ENCODE measurements at places on chromosomes 5 and 9.

DNA sequence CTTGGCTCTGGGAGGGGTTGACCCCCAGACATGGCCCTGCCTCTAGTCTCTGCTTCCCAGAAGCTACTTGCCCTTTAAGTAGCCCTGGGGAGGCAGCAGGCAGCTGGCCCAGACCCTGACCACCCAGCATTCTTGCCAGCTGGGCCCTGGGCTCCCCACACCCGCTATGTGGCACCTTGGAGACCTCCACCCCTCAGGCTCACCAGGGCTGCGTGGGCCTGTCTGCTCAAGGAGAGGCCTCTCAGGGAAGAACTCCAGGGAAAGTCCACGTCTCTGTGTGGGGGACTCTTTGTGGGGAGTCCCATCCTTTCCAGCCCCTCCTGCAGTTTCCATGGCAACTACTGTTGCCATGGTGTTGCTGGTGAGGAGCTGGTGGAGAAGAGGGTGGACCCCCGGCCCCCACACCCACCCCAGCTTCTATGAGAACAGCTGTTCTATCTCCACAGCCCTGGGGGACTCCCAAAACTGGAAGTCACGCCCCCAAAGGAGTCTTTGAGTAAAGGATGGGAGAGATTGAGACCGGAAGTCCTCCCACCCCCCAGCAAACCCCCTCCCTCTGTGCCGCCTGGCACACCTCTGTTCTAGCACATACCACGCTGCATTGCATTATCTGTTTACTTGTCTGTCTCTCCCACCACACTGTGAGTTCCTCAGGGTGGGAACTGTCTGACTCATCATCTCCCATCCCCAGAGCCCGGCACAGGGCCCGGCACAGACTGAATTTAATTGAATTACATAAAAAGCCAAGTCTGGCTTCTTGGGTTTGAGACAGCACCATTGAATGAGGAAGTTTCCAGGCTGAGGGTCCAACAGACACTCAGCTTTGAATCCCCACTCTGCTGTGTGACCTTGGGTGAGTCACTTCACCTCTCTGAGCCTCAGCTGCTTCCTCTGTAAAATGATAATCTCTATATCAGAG lies 12.6 kb downstream of the DNM1 start:
- DNase-seq: no peak

DNA sequence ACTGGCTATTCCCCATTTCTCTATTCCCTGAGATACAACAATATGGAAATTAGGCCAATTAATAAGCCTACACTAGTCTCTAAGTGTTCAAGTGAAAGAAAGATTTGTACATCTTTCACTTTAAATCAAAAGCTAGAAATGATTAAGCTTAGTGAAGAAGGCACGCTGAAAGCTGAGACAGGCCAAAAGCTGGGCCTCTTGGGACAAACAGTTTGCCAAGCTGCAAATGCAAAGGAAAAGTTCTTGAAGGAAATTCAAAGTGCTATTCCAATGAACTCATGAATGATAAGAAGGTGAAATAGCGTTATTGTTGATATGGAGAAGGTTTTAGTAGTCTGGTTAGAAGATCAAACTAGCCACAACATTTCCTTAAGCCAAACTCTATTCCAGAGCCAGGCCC lies 256.2 kb downstream of the ZSWIM6 start:
- DNase-seq: no peak

GRCh38 chr9:133456409-133456808 lies 3.4 kb upstream of the CACFD1 start:
- no peak for DNase-seq

- no peak for DNase-seq
These were observed 90.8 kb upstream of the IRX4 start for GRCh38 chr5:1973391-1974013.

- no peak for DNase-seq
These were observed 73.4 kb downstream of the FBXO38 start for GRCh38 chr5:148457183-148457620.

- no peak for DNase-seq
These were observed 17.1 kb upstream of the FAM81B start for GRCh38 chr5:95374061-95374460.

- no peak for DNase-seq
These were observed 31.4 kb upstream of the PSD2 start for GRCh38 chr5:139763930-139764791.

DNA sequence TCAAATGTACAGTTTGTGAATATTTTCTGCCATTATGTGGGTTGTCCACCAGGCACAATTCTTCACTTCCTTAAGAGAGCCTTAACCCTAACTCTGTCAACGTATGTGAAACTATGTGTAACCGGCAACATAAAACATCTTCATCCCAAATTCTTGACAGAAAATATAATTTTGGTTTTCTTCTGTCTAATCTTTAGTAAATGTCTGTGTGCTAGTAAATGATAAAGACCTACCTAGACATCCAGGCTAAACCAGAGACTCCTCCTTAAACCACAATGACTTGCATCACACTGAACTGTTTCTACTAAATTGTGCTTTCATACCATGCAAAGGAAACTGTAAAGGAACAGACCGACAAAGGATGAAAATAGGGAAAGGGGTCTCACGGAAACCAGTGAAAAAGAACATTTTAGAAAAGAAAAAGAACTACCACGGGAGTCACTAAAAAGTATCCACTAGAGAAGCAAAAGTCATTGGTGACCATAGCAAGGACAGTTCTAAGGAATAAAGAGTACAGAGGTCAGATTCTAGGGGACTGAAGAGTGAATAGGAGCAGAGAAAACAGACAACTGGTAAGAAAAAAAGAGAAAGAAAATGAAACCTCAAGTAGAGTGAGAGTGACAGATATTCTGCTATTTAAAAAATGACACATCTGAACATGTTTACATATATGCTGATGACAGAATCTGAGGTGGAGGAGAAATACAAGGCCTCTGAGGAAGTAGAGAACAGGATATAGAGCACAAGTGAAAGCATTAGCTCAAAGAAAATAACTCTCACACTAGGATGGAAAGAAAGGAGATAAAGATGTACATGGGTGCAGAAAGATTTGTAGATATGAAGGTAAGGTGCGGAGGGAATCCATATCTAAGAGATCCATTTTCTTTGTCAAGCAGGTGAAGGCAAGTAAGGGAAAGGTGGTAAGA lies 49.4 kb downstream of the FNIP1 start:
- DNase-seq: no peak

- no peak for DNase-seq
These were observed 43.9 kb downstream of the F2RL2 start for GRCh38 chr5:76579166-76579937.

GRCh38 chr9:114538241-114538640 lies 33.0 kb upstream of the WHRN start:
- DNase-seq: no peak

- DNase-seq: no peak
These were observed 49.5 kb upstream of the RETREG1 start for GRCh38 chr5:16666130-16666882.

DNA sequence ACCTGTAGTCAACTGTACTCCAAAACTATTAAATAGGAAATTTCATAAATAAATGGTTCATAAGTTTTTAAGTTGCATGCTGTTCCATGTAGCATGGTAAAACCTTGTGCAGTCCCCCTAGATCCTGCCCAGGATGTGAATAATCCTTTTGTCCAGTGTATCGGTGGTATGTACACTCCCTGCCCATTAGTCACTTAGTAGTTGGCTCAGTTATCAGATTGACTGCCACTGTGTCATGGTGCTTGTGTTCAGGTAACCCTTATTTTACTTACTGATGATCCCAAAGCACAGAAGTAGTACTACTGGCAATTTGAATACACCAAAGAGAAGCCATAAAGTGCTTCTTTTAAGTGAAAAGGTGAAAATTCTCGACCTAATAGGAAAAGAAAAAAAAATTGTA lies 134.2 kb downstream of the RNF180 start:
- DNase-seq: no peak

DNA sequence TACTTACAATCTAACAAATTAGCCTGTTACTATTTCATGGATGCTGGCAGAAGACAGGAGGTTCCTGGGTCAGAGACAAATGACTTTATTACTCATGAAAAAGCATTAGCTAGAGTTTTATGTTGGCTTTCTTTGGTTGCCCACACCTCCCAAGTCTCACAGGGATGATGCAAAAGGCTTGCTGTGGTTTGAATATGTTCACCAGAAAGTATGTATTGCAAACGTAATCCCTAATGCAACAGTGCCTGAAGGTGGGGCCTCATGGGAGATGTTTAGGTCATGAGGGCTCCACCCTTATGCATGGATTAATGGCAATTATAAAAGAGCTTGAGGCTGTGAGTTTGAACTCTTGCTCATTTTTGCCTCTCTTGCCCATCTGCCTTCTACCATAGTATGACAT lies 28.5 kb downstream of the DPYSL3 start:
- no peak for DNase-seq

GRCh38 chr9:92504881-92505280 lies 22.6 kb upstream of the ASPN start:
- no peak for DNase-seq

GRCh38 chr5:132203916-132204315 lies 23.7 kb downstream of the P4HA2 start:
- no peak for DNase-seq

DNA sequence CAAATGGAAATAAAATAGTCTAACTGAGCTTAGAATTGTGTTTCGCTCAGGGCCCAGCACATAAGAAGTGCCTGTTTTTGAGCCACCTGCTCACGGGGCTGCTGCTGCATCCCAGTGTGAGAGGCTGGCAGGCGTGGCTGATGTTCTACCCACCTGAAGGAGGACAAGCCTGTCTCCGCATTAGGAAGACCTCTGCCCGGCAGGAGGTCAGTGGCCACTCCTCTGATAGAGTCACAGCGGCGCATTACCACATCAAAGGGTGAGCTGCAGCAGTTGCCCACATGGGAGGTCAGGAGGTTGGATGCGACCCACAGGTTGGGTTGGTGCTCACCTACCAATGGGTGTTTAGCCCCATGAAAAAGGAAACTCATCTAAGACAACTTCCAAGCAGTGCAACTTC lies 3.7 kb upstream of the SLC6A7 start:
- no peak for DNase-seq

DNA sequence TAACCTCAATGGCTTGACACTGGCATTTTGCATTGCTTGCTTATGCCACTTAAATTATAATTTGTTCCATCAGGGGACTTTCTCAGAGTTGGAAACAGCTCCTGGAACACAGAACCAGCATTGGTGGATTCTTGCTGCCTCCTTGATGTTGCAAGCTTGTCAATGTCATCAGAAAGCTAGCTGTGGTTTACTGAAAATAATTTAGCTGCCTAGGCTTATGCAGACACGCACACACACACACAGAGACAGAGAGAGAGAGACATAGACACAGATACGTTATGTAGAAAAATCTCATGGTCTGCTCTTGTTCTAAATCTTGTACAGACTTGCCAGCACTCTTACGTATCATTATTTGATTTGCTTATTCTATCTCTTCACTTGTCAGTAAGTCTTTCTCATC lies 78.0 kb downstream of the HMHB1 start:
- no peak for DNase-seq

GRCh38 chr5:89147031-89147430 lies 264.0 kb upstream of the MEF2C start:
- DNase-seq: no peak

DNA sequence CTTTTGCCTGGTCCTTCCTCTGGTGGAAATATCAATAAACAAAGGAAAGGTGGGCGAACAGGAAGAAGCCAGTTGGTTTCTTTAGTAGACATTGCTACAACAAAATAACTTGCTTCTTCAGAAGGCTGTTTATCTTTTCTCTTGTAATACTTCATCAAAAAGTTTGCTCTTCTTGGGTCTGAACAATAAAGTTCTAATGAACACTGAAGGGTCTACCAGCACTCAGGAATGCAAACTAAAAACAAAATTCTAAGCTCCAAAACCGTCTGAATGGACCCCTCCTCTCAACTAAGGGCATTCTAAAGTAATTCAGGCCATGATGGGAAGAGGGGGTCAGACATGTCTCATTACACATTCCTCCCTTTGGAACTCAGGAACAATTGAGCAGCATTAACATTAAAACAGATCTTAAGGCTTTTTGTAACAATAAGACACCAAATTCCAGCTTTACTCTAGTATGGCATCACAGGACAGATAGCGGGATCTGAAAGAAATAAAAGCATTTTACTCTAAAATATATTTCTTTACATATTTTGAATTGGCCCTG lies 2.3 kb downstream of the TBCA start:
- no peak for DNase-seq

DNA sequence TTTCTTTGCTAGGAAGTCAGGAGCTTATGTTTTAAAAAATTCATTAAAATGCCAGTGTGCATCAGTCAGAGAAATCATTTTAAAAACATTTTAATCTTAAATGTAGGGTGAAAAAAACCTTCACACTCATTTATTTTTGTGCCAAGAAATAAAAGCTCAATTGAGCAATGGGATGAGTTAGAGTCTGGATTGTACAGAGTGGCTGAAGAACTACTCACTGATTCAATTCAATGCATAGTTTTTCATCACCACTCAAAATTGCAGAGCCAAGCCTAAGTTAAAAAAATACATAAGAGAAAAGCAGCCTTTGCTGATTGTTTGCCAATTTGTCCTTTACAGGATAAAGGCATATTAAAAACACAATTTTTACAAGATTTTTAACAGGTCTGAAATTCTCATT lies 168.2 kb upstream of the DMRTA1 start:
- DNase-seq: no peak

Measured in activated T-helper 1 cell treated with Interleukin-2 at 50 U/mL for 16 hours (primary cell).